Activated CD4-positive, alpha-beta T cell treated with anti-CD3 and anti-CD28 coated beads for 36 hours (primary cell): ENCODE measurements at places on chromosomes 11 and 22. TPM values are rescaled to one million over a fixed set of nuclear protein-coding genes. Genes with fewer than 3 reads are reported as not detected.

AGBL2 gene
- 3.5 TPM for total RNA-seq

MTNR1B gene
- total RNA-seq, result not detected

RAPSN gene
- total RNA-seq, result not detected

RHOD gene
- 0.78 TPM for total RNA-seq

PHOX2A gene
- total RNA-seq, result not detected

PATE4 gene
- total RNA-seq, result not detected

OVOL1 gene
- 0.09 TPM for total RNA-seq

APBB1 gene
- total RNA-seq, result 43.2 TPM

ELFN2 gene
- 0.19 TPM for total RNA-seq
